ENCODE measurements at places on chromosomes 6 and 20.

DNA sequence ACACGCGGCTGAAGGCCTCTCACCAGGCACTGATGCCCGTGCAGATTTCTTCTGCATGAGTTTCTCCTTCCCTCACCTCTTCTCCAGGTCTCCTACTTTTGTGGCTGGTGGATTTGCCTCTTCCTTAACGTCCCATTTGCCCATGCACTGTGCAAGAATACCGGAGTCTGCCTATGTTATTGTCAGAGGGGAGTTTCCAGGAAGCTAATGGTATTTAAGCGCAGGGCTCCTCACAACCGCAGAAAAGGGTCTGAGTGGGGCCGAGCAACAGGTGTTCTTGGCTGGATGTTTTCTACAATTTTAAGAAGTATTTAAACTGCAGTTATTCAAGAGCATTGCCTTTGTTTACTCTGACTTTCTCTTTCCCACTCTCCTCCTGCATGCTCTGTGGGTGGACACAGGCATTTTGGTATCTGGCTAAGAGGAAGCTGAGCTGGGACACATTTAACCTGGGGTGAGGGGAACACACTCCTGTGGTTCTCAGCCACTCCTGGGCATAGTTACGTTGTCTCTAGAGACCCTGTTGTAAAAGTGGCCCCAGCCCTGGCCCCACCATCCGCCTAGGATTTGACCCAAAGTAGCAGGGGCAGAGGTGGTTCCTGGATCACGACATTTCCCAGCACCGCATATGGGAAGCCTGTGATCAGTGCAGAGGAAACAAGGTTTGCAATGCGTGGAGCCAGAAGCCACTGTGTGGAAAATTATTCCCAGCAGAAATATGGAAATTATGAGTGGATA is 34.4 kb downstream of the GGTLC1 start:
- DNase-seq = no peak

DNA sequence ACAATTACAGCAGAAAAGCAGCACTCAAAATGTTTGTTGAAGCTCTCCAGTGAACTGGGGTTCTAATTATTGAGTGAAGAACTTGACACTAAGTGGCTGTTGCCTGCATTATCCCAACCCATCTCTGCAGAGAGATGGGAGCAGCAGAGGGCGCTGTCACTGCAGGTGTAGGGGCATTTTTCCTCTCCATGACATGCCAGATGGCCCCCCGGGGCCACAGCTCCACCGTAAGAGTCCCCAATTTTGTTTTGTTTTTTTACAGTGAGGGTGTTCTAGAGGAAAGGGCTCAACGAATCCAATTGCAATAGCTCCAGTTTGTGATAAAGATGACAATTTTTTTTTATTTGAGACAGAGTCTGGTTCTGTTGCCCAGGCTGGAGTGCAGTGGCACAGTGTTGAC is 1.9 kb upstream of the FUCA2 start:
- no peak for DNase-seq

DNA sequence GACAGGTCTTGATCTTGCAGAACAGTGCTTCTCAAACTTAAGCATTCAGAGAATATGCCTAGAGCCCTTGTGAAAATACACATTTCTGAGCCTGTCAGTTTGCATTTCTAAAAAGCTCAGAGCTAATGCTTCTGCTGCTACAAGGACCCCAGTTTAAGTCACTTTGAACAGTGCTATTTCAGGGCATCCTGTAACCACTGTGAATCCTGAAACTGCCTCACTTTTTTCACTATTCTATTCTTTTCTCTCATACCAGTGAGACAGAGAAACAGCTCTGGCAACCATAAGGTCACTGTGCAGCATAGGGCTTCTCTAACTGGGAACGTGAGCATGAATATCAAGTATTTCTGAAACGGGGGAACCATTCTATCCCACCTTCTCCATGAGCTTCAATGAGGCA is 51.2 kb downstream of the LGSN start:
- DNase-seq = no peak

GRCh38 chr20:2342243-2342642 is 38.5 kb upstream of the TGM6 start:
- DNase-seq = no peak

GRCh38 chr20:34530342-34530741 is 14.1 kb downstream of the DYNLRB1 start:
- no peak for DNase-seq

DNA sequence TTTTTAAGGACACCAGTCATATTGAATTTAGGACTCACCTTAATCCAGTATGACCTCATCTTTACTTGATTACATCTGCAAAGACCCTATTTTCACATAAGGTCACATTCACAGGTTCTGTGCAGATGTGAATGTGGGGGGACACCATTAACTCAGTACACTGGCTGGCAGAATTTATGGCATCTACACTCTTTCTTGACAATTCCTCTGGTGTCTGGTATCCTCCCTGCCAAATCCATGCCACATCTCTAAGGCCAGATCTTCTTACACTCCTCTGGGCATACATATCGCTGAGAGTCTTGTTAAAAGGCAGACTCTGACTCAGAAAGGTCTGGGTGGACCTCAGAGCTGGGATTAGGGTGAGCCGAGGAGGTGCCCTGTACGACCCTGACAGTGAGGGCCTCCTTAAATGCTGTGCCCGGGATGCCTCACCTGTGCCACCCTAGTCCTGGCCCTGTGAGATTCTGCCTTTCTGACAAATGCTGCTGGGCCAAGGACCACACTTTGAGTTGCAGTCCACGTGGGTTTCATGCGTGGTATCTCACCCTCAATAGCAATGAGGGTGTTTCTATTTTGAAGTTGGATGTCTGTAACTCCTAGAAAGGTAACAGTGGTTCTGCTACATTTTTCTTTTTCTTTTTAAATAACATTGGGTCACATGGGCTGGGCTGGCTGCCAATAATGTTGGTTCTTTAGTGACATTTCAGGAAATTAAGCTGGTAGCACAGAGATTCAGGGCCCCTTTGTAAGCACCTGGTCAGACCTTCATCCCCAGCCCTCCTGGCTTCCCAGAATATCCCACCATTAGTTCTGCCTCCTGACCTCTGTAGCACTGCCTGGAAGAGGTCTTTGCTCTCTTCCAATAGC is 17.2 kb upstream of the LRRN4 start:
- no peak for DNase-seq

DNA sequence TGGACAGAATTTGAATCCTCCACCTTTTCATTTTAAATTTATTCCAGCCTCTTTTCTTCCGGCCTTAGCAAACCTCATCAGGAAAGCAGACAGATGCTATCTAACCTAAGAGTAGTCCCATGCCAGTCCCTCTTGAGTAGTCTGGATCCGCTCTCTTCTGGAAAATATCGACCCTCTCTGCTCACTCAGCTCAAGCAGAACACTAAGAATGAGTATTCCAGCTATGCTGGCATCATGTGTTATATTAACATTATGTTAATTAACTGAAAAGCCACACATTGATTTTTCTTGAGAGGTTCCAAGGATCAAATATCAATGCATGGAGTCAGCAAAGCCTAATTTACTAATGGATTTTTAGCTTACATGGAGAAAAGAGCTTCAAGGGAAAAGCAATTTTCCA is 161.4 kb downstream of the ID4 start:
- DNase-seq = no peak

GRCh38 chr20:19310541-19310940 is 98.1 kb downstream of the SLC24A3 start:
- DNase-seq = no peak

Measured in NCI-H446 treated with DMSO at 0.1 percent for 48 hours (cell line).